T47D (cell line): ENCODE measurements at places on chromosomes 1 and 21.

- DNase-seq: no peak
These were observed 181.1 kb downstream of the RWDD3 start for GRCh38 chr1:95415146-95415545.

- DNase-seq: no peak
These were observed 24.0 kb upstream of the SPOCD1 start for GRCh38 chr1:31839662-31840343.

- DNase-seq: no peak
These were observed 41.3 kb downstream of the AKNAD1 start for GRCh38 chr1:108815566-108815965.

GRCh38 chr1:60990714-60991090 is 91.7 kb upstream of the NFIA start:
- DNase-seq: no peak

DNA sequence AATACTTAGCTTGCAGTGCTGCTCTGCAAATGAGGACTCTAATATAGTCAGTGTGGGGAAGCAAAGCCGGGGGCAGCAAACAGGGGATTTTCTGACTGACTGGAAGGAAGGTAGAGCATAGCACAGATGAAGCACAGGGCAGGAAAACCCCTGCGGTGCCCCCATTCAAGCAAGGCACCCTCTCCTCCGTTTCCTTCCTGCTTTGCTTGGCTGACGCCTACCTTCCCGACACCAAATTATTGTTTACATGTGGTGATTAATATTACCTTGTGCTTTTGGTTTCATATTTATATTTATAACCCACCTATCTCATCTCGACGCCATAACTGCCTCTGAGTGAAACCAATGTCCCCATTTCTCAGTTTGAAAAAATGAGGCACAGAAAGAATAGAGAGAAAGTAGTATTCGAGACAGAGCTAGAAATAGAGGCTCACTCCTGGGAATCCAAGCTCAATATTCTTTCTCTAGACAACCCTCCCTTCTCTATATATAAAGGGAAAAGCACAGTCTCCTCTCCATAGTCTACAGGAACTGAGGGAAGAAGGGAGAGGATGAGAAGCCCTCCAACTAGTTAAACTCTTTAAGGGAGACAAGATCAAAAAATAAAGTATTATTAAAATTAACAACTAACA is 41.3 kb downstream of the PIK3C2B start:
- no peak for DNase-seq

GRCh38 chr1:201568265-201568664 is 29.3 kb downstream of the NAV1 start:
- no peak for DNase-seq

DNA sequence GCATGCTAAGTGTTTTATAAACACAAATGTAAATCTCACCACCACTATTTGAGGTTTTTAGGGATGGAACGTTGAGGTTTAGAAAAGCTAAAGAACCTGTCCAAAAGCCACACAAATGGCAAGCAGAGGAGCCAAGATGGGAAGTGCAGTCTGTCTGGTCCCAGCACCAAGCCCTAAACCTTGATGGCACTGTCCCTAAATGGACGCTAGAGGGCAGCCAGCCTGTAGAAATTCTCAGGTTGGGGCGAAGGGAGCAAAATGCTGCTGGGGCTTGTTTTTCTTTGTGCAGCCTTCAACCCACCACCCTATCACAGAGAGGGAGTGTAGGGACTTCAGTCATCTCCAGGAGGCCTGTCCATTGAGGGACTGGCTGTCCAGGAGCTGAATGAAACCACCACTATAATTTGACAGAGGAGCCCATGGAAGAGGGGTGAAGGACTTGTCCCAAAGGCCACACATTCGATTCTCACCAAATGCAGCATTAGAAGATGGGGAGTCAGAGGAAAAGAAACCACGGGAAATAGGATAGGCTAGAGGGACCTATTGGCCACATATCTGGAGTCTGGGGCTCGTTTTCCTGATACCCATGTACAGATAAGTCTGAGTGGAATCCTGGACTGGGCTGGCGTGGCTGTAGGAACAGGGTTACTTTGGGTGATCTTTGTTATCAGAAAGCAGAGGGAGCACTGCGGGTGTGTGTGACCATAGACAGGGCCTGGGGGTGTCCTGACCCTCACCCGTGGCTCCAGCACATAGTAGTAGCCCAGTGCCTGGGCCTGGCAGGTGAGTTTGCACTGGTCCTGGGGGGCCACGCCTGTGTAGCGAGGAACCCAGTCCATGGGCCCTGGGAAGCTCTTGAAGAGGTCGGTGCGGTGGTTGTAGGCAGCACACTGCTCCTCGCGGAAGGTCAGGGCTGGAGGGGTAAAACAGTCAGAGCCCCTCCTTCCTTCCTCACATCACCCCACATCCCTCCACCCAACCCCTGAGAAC is 6.1 kb downstream of the ADAMTS4 start:
- DNase-seq: peak; percentile 83

GRCh38 chr1:163959622-163960021 is 599.4 kb upstream of the PBX1 start:
- no peak for DNase-seq

DNA sequence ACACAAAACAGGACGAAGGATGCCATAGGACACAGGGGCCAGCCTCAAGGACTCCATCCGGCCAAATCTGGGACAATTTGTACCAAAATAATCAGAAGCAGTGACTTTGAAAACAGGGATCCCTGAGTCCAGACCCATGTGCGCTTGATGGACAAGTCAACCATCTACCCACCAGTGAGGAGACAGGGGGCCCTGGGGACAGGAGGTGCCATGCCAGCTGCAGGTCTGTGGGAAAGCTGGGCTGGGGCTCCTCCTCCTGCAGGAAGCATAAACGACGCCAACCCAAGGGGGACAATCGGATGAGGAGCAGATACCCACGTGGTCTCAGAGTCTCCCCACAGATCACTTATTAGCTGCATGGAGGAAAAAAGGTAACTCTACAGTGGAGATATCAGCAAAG is 50.6 kb downstream of the NPHP4 start:
- no peak for DNase-seq

GRCh38 chr21:29219165-29219770 is 79.5 kb upstream of the BACH1 start:
- DNase-seq: peak; percentile 51

DNA sequence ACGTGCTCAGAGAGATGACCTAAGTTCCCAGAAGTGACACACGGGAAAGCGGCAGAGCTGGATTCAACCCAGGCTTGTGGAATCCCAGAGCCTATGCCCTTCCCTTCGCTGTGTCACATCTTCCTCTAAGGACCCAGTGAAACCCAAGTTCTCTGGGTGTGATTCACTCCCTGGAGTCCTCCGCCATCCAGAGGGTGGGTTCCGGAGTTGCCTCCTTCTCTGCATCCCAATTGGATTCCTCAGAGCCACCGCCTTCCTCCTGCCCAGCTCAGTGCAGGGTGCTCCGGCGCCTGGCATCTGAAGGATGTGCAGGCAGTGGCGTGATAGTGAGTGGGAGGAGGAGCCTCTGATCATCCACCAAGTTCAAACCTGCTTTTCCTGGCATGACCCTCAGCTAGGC is 20.7 kb upstream of the RCC2 start:
- no peak for DNase-seq

GRCh38 chr1:148263128-148263905 is 111.2 kb upstream of the NBPF11 start:
- peak; percentile 99 for DNase-seq

- DNase-seq: peak; percentile 95
These were observed 4.1 kb downstream of the NUAK2 start for GRCh38 chr1:205317311-205317917.

DNA sequence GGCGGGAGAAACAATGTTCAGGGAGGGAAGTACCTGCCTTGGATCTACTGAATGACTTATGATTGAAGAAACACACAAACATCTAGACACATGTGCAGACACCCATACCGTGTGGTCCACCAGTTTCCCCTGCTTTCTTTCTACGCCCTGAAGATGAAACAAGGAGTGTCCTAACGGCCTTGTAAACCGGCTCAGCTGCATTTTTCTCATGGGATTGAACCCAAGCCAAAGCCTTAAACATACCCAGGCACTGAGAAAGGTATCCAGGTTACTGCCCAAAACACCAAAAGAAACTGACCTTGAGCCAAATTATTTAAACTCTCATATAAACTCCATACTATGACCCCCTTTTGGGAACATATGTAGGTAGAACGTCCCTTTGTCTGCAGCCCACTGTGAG is 630.0 kb upstream of the RGS18 start:
- DNase-seq: peak; percentile 41

DNA sequence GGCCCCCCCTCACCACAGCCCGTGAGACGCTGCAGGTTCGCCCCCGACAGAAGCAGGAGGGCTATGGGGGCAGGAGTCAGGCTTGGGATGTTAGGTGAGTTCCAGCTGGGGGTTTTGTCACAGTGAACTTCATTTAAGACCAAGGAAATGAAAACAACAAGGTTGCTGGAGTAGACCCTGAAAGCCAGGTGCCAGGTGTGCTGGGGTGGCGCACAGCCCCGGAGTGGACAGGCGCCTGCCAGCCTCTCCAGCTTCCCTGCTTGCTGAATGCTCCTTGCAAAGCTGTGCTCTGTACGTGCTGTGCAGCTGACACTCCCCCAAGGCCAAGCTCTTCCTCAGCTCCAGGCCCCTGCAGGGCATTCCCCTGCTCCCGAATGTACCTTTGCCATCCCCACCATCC is 102.4 kb downstream of the PGBD5 start:
- DNase-seq: no peak

DNA sequence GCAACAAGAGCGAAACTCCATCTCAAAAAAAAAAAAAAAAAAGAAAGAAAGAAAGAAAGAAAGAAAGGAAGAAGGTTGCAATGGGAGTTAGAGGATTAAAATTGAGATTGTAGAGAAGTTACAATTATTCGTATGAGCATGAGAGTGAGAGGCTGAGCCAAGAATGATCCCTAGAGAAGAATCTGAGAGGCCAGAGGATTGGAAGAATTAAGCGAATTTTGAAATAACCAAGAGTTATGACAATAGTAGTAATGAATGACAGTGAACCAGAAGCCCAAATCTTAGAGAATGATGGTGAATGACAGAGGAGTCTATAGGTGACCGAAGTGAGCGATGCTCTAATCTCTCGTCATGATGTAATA is 369 bp upstream of the ZYG11B start:
- no peak for DNase-seq

GRCh38 chr1:206847337-206847834 is 18.0 kb upstream of the IL20 start:
- DNase-seq: no peak

GRCh38 chr1:32334864-32335534 is 1.0 kb downstream of the MARCKSL1 start:
- peak; percentile 41 for DNase-seq

DNA sequence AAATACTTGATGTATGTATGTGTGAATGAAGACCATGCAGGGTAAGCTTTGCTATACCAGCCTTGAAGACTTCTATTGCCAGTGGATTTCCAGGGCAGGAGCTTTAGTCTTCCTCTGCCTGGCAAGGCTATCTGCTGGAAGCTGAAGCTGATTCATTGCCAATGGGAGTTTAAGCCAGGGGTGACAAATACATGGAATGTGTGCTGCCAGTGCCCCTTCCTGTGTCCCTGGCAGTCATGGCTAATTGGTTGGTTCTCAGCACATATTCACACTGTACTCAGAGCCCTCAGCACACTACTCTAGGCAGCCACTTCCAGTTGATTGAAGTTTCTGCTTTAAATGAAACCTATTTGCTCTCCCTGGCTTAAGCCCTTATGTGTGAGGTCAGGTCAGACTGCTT is 1.5 kb downstream of the ZSCAN20 start:
- DNase-seq: no peak

DNA sequence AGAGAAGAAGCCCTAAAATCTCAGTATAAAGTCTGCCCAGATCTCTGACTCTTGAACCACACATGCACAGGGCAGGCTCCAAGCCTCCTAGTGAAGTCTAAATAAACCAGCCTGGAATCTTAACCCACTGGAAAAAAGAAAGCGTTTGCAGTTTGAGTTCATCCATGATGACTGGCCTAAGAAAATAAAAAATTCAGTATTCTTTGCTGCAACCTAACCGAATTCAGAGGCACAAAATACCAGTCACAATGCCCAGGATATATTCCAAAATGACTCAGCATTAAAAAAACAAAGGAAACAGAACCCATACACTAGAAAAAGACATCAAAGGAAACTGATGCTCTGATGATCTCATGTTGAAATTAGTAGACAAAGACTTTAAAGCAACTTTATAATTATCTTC is 269.2 kb downstream of the SDCCAG8 start:
- DNase-seq: no peak

GRCh38 chr1:201319631-201320030 is 36.3 kb downstream of the PKP1 start:
- no peak for DNase-seq

- DNase-seq: no peak
These were observed 15.1 kb downstream of the MTFR1L start for GRCh38 chr1:25834894-25835293.

- DNase-seq: no peak
These were observed 110.9 kb upstream of the IFFO2 start for GRCh38 chr1:19067182-19067911.

GRCh38 chr1:199018471-199019135 is 379.8 kb downstream of the PTPRC start:
- no peak for DNase-seq

- DNase-seq: no peak
These were observed 373.5 kb upstream of the ADGRL4 start for GRCh38 chr1:79380078-79380477.

GRCh38 chr1:44947063-44947773 is 39.2 kb downstream of the EIF2B3 start:
- DNase-seq: no peak

- DNase-seq: no peak
These were observed 81.9 kb downstream of the DHRS3 start for GRCh38 chr1:12536023-12536639.

DNA sequence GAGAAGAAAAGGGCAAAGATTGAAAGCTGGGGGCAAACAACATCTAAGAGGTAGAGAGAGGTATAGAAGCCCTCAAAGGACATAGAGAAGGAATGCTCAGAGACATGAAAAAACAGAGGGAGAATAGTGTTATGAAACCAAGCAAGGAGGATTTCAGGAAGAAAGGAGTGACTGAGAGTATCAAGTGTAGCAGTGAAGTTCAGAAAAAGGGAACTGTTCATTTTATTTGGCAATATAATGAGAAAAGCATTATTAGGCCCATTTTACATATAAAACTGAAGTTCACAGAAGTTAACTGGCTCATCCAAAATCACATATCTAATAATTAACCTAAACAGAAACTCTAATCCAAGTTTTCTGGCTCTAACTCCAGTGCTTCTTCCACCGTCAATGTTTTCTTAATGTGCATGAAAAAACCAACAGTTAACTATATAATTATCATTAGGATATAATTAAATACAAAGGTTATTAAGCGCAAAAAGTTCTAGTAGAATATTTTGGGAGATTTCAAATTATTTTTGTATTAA is 17.7 kb downstream of the NEXN start:
- no peak for DNase-seq

GRCh38 chr1:234427950-234428646 is 50.9 kb downstream of the TARBP1 start:
- DNase-seq: no peak

DNA sequence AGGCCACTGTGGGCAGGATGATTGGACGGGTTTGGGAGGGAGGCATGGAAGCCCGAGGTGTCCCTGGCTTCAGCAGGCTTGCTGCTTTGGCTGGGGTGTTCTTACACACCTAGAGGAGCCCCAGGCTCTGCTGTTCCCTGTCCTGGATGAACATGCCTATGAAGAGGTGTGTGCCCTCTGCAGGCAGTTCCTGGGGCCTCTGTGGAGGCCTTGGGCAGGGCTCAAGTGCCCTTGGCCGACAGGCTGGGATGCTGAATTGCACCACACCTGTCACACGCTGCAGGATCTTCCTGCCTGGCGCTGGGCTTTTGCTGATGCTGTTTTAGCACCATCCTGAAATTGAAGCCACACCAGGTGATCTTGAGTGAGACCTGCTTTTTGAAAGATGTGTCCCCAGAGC is 415.0 kb upstream of the VAMP3 start:
- DNase-seq: no peak
